ENCODE measurements at places on chromosomes 7 and 10.

GRCh38 chr7:157397731-157398691, 61.2 kb downstream of the DNAJB6 start:
- DNase-seq: no peak

GRCh38 chr10:33483124-33483815, 148.8 kb upstream of the NRP1 start:
- DNase-seq: no peak

DNA sequence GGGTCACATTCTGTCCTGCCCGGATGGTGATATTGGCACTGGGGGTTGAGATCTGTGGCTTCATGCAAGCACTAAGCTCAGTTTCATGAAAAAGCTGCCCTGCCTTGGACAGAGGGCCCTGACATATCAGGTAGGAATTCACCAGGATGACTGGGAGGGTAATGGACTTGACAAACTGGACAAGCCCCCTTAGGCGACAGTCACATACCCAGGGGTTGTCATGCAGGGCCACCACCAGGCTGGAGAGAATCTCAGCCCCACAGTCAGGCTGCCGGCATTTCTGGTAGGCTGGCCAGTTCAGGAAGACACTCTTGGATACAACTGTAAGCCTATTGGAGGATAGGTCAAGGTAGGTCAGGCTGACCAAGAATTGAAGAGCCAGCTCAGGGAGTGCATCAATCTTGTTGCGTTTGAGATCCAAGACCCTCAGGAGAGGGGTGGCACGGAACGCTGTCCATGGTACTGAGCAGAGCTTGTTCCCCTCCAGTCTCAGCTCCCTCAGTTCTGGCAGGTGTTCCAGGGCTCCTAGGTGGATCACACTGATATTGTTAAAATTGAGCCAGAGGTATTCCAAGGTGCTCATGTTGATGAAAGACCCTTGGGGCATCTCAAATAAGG, 824 bp downstream of the LRIT2 start:
- no peak for DNase-seq

DNA sequence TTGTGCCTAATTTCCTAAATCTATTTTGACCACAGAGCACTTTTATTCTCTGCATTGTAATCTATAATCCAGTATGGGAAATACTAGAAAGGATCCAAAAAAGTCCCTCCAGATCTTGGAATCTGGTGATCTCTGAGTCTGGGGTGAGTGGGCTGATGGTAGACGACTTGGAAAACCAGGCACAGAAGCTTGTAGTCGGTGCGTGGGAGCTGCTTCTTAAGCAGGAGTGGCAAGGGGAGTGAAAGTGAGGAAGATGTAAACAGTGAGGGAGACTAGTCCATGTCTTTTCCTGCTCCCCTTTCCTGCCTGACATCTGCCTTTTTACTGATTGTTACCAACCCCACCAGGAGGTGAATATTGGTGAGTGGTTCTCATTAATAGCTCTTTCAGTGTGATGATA, 6.8 kb downstream of the AUTS2 start:
- DNase-seq: no peak

DNA sequence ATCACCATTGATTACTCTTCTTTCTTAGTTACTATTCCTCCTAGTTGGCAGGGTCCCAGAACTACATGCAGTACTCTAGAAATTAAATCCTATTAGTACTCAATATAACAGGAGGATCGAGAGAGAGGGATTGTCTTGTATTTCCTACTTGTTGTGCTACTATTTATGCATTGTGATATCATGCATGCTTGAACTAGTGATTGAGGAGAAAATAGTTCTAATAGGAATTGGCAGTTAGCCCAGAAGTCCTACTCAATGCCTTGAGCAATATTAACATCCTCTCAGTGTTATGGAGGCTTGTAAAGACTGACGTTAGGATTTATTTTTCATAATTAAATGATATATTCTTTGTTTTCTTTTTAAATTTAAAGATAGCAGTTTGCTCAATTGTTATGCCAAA, 67.4 kb downstream of the FOXP2 start:
- no peak for DNase-seq

GRCh38 chr7:27916372-27916771, 176.4 kb downstream of the TAX1BP1 start:
- DNase-seq: no peak

GRCh38 chr10:97648562-97649404, 8.3 kb downstream of the PI4K2A start:
- peak; percentile 95 for DNase-seq

- no peak for DNase-seq
Observed at GRCh38 chr10:34454590-34455261, 360.4 kb downstream of the PARD3 start.

DNA sequence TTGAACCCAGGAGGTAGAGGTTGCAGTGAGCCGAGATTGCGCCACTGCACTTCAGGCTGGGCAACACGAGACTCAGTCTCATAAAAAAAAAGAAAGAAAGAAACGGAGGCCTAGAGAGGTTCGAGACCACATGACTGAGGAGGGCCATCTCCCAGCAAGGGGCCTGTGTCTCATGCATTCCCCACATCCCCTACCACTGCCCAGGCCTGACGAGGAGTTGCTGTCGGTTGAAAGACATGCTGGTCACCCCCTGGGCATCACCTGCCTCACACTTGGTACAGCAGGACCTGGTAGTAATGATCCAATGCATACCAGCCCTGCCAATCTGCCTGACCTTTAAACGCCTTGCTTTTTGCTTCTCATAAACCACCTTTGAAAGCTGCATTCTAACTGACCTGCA, 85.9 kb downstream of the DLG5 start:
- no peak for DNase-seq

GRCh38 chr7:68364886-68365625, 1233.2 kb upstream of the AUTS2 start:
- DNase-seq: no peak

DNA sequence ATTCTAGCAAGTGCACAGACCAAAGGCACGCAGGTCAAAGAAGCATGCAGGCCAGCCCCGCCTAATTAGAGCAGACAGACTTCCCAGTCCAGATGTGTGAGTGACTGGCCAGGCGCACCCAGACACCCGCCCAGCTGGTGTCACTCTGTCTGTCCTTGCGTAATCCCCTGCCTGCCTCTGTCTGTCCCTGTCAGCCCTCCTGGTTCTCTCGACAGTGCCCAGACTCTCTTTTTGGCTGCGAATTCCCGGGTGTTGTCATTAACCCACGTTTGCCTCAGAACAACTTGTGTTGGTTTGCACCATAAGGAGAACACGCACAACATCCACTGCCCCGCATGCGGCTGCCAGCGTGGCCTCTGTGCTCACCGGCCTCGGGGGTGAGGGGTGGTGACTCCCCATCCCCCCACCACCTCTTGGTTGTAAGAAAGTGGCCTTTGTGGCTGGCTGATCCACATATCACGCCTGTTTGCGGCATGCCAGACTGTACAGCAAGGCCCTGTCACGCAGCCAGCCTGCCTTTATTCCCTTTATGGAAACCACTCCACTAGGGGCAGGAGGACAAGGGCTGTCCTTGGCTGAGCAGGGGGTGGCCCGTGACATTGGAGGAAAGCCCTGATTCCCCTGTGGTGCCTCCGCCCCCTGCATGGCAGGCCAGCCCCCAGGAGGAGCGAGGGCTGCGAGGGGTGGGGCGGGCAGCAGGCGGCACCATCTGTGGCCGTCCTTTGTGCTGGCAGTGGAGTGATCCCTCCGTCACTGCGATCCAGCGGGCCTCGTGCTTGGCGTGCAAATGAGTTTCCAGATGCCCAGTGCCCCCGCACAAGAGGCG, 72.8 kb upstream of the PPIF start:
- DNase-seq: peak; percentile 87

DNA sequence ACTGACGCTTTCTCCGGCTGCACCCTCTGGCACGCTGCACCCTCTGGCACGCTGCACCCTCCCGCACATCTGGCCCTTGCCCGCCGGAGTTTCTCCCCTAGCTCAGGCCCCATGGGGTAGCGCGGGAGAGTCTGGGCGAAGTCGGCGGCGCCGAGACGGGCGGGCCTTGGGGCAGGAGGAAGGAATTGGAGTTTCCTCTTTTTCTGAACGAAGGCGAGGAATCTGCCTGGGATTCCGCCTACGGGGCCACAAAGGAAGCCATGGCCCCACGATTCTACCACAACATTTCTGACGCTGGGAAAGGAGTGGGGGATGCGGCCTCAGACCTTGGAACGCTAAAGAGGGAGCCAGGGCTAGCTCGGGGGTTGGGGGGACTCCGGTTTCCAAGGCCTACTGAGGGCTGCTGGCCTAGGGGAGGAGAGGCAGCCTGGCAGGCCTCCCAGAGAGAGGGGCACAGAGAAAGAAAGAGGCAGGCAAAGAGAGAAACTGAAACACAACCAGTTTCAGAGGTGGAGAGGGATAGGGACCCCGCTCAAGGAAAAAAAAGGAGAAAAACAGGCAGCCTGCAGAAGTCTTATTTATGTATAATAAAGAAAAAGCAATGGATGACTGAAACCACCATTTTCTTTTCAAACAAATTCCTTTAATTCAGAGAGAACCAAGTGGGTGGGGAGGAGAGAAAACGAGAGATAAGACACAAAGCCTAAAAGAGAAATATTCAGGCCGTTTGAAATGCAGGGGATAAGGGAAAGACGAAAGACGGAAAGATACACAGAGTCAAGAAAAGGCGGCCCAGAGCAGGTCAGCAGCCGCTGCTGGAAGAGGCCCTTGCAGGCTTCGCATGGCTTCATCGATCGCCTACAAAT, 4.3 kb downstream of the TLX1 start:
- DNase-seq: peak; percentile 79

- no peak for DNase-seq
Observed at GRCh38 chr7:158442260-158442659, 145.4 kb downstream of the PTPRN2 start.

- no peak for DNase-seq
Observed at GRCh38 chr10:103497161-103497915, 3.8 kb downstream of the NEURL1 start.

GRCh38 chr10:14737808-14738545, 36.7 kb downstream of the FAM107B start:
- no peak for DNase-seq

GRCh38 chr10:63466144-63466935, 563 bp upstream of the JMJD1C start:
- DNase-seq: peak; percentile 23

GRCh38 chr7:94414481-94414880, 19.8 kb downstream of the COL1A2 start:
- no peak for DNase-seq

Measured in suppressor macrophage treated with lipopolysaccharide for 1 hour (primary cell).